Motor neuron (in vitro differentiated cells): ENCODE measurements at places on chromosomes 6 and 20. TPM values are rescaled to one million over a fixed set of nuclear protein-coding genes. Genes with fewer than 3 reads are reported as not detected.

GRCh38 chr20:25053255-25054031, 4.5 kb downstream of the ACSS1 start:
- no peak for ATAC-seq

- ATAC-seq = peak; percentile 33
These were observed 9.2 kb upstream of the PGC start for GRCh38 chr6:41756354-41756753.

LY6G6F gene
- total RNA-seq = not detected in 2 replicates

TBC1D22B gene
- 6.4 and 7.6 TPM in 2 replicates for total RNA-seq

DNA sequence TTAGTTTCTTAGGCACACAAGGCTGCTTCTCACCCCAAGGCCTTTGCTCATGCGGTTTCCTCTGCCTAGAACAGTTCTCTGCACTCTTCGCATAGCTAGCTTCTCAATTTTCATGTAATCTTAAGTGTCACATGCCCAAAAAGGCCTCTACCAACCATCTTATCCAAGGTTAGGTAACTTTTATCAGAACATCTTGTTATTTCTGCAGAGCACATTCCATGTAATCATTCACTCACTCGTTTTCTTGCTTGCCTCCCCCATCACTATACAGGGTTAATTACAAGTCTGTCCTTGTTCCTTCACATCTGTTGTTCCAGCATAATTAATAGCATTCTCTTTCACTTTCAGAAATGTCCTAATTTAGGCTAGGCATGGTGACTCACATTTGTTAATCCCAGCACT, 53.8 kb downstream of the NCOA6 start:
- no peak for ATAC-seq

GRCh38 chr6:67506352-67506751, 1128.7 kb upstream of the ADGRB3 start:
- ATAC-seq = no peak

RSPO4 gene
- 0.36 and 0.67 TPM in 2 replicates for total RNA-seq

SAMHD1 gene
- 11.8 and 14.8 TPM in 2 replicates for total RNA-seq

DNA sequence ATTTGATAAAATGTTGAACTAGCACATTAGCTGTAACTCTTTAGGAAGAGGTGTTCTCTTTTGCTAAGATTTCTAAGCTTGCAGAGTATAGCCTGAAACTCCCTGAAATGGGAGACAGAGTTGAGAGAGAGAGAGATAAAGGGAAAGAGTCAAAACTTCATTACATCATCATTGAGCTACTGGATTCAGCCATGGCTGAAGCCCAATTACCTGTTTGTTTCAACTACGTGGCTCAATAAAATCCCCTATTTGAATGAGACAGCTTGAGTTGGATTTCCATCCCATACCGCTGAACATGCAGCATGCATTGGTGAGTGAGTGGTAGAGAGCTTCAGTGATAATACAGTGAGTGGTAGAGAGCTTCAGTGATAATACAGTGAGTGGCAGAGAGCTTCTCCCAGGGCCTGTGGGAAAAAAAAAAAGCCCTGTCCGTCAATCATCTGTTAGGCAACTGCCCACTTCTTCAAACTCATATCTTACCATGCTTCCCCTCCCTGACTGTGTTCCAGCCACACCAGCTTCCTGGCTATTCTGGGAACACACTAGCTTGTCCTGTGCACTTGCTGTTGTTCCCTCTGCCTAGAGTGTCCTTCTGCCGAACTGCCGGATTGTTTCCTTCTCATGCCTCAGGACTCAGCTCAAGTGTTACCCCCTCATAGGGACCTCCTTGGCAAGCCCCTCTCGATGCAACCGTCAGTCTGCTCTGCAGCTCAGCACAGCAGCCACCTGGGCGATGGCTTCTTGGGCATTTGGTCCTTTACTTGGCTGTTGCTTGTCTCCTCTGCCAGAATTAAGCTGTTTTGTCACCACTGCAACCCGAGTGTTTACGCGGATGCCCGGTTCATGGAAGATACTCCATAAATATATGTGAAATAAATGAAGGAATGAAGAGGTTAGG, 91.3 kb upstream of the EYA2 start:
- ATAC-seq = no peak

GRCh38 chr6:46733341-46733801, 1.8 kb downstream of the PLA2G7 start:
- no peak for ATAC-seq

HUS1B gene
- 1.5 TPM in 2 replicates for total RNA-seq

GRCh38 chr6:69758214-69758613, 38.6 kb downstream of the LMBRD1 start:
- no peak for ATAC-seq

ECT2L gene
- 0.41 and 0.52 TPM in 2 replicates for total RNA-seq

DNA sequence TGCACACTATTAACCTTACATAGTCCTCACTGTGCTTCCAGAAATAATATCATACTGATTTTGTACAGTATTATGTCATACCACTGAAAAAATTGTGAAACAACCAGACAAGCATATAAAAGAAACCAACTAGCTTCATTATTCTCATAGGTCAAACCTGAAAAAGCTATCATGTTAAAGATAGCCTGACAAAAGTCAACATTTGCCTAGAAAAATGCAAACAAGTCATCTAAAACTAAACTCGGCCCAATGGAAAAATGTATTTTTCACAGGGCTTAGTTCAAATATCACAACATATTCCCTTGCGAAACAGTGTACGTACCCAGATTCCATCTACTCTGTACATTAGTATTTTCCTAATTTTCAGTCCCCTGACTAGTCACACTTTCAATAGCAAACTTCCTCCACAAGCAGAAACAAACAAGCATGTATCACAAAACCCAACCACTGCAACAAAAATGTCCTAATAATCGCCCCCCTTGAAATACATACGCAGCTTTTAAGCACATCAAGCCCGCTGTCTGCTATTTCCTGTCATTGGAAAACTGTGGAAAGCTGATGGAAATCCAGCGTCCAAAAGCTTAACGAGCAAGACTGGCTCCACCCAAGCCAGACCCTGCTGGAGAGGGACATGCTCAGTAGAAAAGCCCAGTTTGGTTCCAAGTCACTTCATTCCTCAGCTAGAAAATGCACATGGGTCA, 93.1 kb downstream of the EPB41L2 start:
- no peak for ATAC-seq

DNA sequence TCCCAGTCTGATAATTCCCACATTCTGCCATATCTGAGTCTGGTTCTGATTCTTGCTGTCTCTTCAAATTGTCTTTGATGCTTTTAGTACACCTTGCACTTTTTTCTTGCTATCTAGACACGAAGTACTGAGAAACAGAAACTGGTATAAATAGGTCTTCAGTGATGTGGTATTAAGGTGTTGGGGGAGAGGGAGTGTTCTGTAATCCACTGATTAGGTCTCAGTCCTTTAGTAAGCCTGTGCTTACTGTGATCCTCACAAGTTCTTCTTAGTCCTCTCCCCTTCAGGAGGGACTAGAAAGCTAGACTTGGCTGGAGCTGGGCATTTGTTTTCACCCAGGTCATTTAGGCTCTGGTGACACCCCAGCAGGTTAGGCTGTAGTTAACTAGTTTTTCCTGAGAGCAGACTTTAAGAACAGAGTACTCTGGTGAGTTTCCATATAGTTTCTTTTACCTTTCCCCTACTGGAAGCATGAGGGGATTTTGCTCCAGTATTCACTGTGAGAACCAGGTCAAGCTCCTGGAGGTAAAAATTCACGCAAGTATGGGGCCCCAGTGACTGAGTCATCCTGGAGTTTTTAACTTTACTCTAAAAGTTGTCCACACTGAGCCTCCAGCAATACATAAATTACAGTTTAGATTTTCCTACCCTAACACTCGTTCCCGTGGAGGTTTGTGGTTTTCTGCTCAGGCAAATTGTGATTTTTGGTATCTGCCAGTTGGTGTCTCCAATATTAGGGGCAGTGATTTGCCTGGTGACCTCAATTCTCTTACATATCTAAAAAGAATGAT, 154.6 kb downstream of the CDKAL1 start:
- ATAC-seq = no peak

DNA sequence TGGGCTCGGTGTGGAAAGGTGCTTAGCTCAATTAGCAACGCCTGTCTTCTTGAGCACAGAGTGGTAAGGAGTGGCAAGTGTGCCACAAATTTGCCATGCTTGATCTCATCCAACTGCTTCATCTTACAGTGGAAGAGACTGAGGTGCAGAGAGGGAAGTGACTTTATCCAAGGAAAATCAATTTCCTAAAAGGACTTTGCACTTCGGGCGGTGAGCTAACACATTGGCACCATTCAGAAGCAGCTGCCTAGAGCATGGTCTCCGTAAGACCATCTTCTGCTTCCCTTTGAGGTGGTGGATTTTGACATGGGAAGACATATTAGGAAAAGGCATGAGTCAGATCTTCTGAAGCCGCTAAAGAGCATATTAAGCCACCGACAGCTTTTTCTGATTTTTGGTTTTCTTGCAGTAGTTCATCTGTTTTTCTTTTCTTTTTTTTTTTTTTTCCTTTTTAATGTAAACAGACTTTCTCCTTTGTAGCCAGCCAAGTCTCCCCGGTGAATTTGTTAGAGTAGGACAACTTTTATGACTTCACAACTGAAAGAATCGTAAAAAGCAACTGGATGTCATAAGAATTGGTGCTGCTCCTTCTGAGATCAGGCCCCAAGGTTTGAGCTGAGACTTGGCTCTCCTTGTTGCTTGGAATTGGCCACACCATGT, 273.2 kb downstream of the CDC5L start:
- no peak for ATAC-seq

DNA sequence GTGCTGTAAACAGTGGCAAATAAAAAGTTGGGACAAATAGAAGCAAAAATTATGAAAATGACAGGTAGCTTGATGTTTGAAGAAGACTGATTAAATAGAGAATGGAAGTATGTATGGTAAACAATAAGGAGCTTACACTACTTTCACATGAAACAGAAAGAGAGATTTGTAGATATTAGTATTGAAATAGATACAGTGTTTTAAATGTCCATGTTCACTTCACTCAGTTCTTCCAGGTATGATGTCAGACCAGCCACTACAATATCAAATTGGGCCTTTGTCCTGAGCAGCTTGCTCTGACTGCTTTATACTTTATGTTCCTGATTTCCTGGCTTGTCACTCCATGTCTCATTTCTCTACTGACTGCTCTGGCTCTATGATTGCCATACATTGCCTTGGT, 107.5 kb downstream of the CENPW start:
- ATAC-seq = no peak

SLC12A5 gene
- total RNA-seq = 9.5 and 15.1 TPM in 2 replicates

OR2H1 gene
- 0.18 and 0.29 TPM in 2 replicates for total RNA-seq

ZFP64 gene
- 22.7 and 23.6 TPM in 2 replicates for total RNA-seq

GRCh38 chr20:48697845-48698491, 129.8 kb downstream of the PREX1 start:
- peak; percentile 79 for ATAC-seq

PSORS1C1 gene
- 0.46 and 0.88 TPM in 2 replicates for total RNA-seq

GRCh38 chr6:32941214-32941768, 463 bp upstream of the HLA-DMB start:
- ATAC-seq = no peak

PRPH2 gene
- total RNA-seq = 1.1 and 1.9 TPM in 2 replicates

GRCh38 chr20:37525810-37526209, 1.9 kb downstream of the BLCAP start:
- ATAC-seq = no peak

DNA sequence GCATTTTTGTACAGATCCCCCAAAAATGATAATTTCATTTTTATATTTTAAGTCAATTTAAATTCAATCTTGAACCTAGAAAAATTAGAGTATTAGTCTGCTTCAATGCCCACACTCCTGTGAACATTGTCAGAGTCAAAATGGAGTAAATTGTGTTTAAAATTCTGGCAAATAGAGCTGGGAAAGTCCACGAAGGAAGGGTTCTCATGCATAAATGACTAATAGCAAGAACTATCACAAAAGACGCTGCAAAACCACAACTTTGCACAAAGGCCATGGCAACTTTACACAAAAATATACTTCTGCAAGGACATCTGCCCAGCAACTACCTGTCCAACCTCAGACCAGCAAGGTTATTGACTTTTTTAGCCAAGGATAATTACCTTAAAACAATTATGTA, 203.2 kb upstream of the SMLR1 start:
- ATAC-seq = no peak

DNA sequence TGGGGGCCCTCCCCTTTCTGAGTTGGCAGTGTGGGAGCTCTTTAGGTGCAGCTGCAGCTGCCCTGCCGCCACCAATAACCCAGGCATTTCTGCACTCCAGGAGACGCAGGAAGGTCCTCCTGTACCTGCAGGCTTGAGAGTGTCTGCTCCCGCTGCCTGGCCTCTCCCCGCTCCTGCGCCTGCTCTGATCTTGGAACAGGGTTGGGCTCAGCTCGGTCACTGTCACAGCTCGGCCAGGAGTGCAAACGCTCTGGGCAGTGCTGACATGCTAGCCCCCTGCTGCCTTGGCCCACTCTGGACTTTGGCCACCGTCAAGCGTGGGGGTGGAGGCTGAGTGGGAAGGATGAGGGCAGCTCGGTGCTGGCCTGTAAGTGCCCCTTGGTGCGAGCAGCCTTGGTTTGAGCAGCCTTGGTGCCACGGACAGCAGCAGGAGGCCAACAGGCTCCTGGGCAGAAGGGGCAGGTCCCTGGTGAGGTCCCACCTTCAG, 738.1 kb upstream of the GJE1 start:
- ATAC-seq = no peak

GRCh38 chr6:4820704-4821276, 44.6 kb downstream of the CDYL start:
- ATAC-seq = no peak

DNA sequence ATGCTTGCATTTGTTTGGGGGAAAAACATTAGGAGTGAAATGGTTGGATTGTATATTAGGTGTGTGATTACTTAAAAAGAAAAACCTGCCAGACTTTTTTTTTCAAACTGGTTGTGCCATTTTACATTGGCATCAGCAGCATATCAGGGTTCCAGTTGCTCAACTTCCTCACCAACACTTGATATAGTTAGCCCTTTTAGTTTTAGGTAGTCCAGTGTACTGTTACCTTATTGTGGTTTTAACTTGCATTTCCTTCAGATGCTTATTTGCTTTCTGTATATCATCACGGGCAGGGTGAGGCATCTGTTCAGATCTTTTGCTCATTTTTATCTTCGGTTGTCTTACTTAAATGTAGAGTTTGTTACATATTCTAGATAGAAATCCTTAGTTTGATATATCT, 5.2 kb downstream of the XRN2 start:
- no peak for ATAC-seq

KCNK16 gene
- total RNA-seq = not detected in 2 replicates

- ATAC-seq = no peak
These were observed 6.5 kb downstream of the DDR1 start for GRCh38 chr6:30890646-30891449.

DNA sequence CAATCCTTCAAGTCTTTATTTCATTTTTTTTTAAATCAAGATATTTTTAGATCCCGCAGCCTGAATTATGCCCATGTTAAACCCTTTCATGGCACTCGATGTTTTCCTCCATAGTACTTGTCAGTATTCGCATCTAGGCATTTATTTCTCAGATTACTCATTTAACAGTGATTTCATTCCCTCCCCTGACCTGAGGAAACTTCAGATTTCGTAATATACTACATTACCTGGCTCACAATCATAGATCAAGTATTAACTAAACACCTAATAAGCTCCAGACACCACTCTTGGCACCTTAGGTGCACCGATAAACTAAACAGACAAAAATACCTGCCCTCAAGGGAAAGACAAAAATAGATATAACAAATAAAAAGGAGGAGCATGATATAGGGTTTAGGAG, 413.2 kb upstream of the GJE1 start:
- no peak for ATAC-seq

- no peak for ATAC-seq
These were observed 69.5 kb downstream of the CSE1L start for GRCh38 chr20:49115564-49115963.

ZFAND3 gene
- total RNA-seq = 39.5 and 44.8 TPM in 2 replicates

- peak; percentile 12 for ATAC-seq
These were observed 624 bp downstream of the RBBP8NL start for GRCh38 chr20:62426699-62427131.

ETV7 gene
- total RNA-seq = 0.14 and 0.29 TPM in 2 replicates
